ENCODE measurements at places on chromosomes 5 and 9.
A peak's percentile ranks its signal among the peaks of the same experiment; 100 is the strongest.

DNA sequence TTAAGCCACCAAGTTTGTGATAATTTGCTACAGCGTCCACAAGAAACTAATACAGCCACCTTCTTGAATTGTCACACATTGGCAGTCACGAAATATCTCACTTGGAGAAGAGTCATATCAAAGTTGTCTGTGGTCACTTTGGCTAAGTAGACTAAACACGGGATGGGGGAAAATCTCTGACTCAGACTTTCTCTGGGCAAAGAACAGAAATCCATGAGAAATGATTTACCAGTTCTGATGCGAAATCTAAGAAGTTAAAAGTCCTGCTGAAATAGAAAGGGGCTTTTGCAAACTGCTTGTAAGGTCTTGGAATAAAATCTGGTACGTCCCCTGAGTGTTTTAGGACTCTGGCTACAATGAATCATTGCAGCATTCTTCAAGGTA is 158.4 kb downstream of the COL23A1 start:
- H3K27ac ChIP-seq: no peak overlapping the region
- H3K4me1 ChIP-seq: no peaks in the 10 kb centered on the region
- H3K4me3 ChIP-seq: no peak overlapping the region
- H3K27me3 ChIP-seq: peaks cover 3% of the 10 kb centered on the region
- H3K36me3 ChIP-seq: no peaks in the 10 kb centered on the region
- DNase-seq: no peak

- no peaks in the 10 kb centered on the region for H3K27me3 ChIP-seq
- no peaks in the 10 kb centered on the region for H3K4me1 ChIP-seq
- no peak for DNase-seq
Observed at GRCh38 chr5:173832386-173832785, 55.8 kb upstream of the CPEB4 start.

DNA sequence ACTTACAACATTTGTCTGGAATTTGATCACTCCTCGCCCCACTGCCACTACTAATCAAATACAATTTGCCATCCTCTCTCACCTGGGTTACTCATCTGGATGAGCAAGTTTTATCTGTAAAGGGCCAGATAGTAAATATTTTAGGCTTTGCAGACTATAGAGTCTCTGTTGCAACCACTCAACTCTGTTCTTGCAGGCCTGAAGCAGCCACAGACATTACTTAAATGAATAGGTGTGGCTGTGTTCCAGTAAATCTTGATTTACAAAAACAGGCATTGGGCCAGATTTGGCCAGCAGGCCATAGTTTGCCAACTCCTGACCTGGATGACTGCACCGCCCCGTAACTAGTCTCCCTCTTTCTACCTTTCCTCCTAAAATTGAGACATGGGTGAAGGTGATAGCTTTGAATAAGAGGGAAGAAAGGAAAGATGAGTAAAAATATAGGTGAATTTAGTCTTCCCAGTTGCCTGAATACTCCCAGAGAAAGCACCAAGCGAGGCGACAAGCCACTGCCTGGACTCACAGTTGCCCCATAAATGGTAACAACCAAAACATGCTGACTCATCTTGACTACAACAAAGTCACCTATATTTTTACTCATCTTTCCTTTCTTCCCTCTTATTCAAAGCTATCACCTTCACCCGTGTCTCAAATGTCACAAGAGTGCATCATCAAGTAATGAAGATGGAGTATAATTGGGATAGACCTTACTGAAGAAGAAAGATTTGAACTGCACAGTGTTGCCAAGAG is 32.5 kb upstream of the SCAMP1 start:
- no peak for DNase-seq
- H3K4me1 ChIP-seq: no peaks in the 10 kb centered on the region
- H3K36me3 ChIP-seq: no peaks in the 10 kb centered on the region

DNA sequence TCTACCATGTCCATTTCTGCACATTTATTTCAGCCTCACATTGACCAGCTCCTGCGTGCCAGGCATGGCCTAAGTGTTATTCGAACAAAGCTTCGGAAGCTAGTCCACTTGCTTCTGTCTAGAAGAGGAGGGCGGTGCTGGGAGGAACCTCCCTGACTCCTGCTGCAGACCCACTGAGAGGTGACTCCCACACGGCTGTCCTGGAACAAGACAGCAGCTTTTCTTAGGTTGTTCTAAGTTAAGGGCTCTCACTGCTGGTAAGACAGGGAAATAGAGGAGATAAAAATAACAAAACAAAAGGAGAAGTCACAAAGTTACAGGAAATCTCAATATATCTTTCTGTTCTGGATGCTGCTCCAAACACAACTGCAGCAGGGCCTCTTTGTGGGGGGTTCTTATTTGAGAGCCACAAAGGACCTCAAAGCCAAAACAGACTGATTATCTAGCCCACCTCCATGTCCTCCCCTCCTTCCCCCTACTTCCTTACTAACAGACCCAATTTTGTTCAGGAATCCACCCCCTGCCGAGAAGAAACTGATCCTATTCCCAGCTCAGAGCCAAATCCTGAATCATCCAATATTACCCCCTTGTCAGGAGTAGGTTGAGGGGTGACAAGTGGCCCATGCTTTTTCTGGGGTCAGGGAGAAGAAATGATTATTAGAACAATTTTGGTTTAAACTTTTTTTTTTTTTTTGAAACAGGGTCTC is 28.4 kb upstream of the KCNIP1 start:
- H3K27me3 ChIP-seq: peaks cover 27% of the 10 kb centered on the region
- no peak for DNase-seq
- H3K36me3 ChIP-seq: no peaks in the 10 kb centered on the region

DNA sequence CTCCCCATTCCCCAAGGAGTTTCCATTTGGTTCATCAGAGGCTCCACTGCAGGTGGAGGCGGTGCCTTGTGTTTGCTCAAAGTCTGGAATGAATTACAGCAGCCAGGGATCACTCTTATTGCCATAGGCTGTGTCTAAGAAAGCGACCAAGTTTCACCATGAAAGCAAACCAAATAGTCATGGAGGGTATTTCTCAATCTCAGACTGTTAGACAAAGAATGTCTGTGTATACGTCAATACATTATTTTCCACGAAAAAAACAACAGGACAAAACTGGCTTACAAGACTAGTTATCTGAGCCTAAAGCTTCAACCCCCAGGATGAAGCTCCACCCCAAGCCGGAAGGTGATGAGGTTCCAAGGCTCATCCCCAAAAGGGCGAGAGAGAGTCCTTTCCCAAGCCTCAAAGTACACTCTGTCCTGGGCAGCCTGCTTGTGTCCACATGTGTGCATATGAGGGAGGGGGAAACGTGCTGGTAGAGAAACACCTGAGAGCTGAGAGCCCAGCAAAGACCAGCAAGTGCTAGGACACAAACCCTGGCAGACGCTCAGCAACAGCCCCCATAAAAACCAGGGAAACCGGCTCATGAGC is 4.3 kb downstream of the B4GALT1 start:
- DNase-seq: no peak
- H3K36me3 ChIP-seq: peaks cover 13% of the 10 kb centered on the region
- no peaks in the 10 kb centered on the region for H3K27me3 ChIP-seq

- no peaks in the 10 kb centered on the region for H3K27me3 ChIP-seq
- H3K4me3 ChIP-seq: no peak overlapping the region
- no peaks in the 10 kb centered on the region for H3K36me3 ChIP-seq
- no peak for DNase-seq
Observed at GRCh38 chr9:114210136-114210535, 54.8 kb downstream of the COL27A1 start.

GRCh38 chr9:108755979-108756378 is 99.8 kb downstream of the ACTL7B start:
- no peak overlapping the region for H3K27ac ChIP-seq
- H3K4me1 ChIP-seq: no peaks in the 10 kb centered on the region
- no peak for DNase-seq
- no peaks in the 10 kb centered on the region for H3K36me3 ChIP-seq
- H3K4me3 ChIP-seq: no peak overlapping the region

GRCh38 chr5:135308245-135308644 is 90.8 kb downstream of the MACROH2A1 start:
- H3K4me3 ChIP-seq: no peak overlapping the region
- no peak for DNase-seq
- peaks cover 10% of the 10 kb centered on the region for H3K4me1 ChIP-seq
- no peaks in the 10 kb centered on the region for H3K36me3 ChIP-seq

- peak overlapping the region; percentile 17 for H3K27ac ChIP-seq
- no peaks in the 10 kb centered on the region for H3K27me3 ChIP-seq
- no peak overlapping the region for H3K4me3 ChIP-seq
- peak; percentile 64 for DNase-seq
- no peaks in the 10 kb centered on the region for H3K36me3 ChIP-seq
Observed at GRCh38 chr5:168681556-168682183, 102.5 kb upstream of the PANK3 start.

All from activated CD4-positive, alpha-beta T cell treated with anti-CD3 and anti-CD28 coated beads for 36 hours (primary cell).